ENCODE measurements at places on chromosomes 2 and 18.

DNA sequence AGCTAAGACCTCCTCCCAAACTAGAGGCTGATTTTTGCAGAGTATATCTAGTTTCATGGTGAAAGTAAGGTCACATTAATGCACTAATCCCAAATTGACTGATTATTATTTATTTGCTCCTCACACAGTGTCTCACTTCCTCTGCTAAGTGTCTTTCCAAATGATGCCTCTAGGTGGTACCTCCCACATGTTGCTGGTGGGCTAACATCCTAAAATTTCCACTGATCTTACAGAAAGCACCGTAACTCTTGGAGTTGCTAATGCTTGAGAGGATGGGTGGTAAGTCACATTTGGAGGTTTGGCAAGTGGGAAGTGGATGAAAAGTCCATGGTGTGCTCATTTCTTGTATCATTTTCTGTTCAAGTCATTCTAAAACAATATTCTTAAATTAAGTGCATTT lies 428.7 kb upstream of the GYPC start:
- DNase-seq: no peak

- DNase-seq: peak; percentile 59
Measured at GRCh38 chr2:35080231-35080910, 1275.2 kb upstream of the CRIM1 start.

DNA sequence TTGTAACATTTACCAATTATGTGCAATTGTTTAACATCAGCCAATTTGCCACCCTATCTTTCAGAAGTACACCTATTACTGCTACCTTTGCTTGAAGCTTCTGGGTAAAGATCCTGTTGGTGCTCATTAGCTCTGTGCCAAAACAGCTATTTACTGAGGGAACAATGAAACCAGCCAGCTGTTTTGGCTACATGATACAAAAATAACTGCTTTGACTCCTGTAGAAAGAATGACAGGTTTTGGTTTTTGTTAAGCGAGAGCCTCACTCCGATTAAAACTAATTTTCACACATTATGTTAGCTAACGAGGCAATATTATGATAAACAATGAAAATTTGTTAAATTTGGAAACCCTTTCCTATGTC lies 907.0 kb downstream of the EPHA4 start:
- DNase-seq: no peak

- no peak for DNase-seq
Measured at GRCh38 chr18:26803643-26804042, 61.9 kb downstream of the AQP4 start.

- no peak for DNase-seq
Measured at GRCh38 chr18:61941948-61942471, 49.2 kb upstream of the RNF152 start.

GRCh38 chr2:119198240-119198840 lies 25.3 kb upstream of the STEAP3 start:
- peak; percentile 63 for DNase-seq

DNA sequence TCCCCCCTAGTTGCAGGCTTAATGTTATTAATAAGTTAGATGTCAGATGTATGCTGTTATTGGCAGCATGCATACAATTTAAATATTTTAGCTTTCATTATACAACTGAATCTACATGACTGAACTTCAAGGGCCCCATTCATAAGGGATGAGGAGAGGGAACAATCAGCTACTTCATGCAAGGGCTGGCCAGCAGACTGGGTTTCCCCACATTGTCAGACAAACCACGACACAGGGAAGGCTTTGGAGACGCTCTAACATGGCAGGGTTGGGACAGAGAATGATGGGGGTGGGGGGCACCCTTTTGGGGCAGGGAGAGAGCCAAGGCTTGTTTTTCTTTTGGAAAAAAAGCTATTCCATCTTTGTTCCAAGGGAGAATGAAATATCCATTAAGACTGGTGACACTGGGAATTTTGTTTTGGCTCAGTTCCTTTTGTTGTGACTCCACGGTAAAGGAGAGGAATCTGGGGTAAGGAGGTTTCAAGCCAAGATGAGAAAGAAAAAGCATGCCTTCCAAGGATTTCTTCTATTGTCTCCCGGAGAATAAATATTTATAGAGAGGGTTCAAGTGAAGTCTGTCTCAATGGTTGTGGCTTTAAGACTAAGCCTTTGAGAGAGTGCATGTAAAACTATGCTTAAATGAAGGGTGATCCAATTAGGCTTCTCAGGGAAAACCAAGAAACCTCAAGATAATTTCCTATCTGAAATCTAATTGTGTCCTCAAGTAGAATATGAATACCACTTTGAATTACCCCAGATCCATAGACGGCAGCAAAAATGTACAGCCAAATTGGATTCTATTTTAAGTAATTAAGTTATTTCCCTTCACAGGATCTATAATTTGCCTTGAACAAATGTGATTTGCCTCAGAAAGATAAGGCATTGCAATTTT lies 5.4 kb downstream of the CXCR4 start:
- no peak for DNase-seq

DNA sequence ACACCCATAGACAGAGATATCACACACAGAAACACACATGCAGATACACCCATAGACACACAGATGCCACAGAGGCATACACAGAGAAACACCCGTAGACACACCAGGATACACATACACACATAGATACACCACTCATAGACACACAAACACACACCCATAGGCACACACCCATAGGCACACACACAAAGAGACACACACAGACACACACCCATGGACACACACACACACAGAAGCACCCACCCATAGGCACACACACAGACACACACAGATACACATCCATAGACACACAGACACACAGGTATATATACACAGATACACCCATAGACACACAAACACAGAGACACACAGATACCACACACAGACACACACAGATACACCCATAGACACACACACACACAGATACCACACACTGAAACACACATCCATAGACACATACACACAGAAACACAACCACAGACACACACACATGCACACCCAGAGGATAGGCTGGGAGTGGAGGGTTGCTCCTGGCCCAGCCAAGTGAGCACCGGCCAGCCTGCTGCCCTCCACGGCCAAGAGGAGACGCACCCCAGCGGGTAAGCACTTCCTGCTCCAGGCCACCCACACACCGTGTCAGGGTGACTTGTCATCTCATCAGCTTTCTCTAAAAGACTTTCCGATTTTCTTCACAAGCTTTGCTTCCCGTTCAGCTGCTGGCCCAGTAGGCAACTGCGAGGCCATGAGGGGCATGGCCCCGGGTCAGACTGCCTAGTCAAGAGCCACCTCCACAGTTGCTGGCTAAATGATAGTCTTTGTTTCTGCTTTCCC lies 14.1 kb upstream of the CNNM3 start:
- no peak for DNase-seq

DNA sequence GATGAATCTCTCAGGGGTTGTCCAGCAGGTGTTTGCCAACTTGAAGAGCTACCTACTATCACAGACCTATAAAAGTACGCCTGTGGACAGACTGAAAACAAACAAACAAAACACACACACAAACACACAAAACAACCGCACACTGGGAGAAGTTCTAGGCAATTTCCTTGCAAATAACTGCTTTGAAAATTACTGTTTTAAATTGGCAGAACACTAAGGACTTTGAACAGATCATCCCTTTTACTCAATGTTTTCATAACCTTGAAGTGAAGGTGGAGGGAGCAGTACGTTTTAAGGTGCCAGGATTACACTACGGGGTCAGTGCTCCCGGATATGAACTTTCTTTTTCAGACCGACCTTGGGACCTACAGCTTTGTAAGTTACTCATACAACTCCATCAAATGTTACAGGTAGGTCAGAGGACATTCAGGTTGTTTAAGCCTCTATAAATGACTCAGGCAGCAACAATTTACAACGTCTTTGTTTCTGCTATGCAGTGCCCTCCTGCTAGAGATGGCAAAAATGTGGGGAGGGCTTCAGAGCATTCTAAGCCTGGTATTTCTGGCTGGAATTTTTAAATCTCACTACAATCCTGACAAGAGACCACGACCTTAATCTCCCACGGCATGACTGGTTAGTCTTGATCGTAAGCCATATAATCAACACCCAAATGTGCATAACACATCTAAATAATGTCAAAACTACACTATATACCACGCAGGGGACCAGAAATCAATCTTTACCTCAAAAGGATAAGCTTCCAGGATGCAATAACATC lies 1.4 kb upstream of the SLC20A1 start:
- peak; percentile 26 for DNase-seq

DNA sequence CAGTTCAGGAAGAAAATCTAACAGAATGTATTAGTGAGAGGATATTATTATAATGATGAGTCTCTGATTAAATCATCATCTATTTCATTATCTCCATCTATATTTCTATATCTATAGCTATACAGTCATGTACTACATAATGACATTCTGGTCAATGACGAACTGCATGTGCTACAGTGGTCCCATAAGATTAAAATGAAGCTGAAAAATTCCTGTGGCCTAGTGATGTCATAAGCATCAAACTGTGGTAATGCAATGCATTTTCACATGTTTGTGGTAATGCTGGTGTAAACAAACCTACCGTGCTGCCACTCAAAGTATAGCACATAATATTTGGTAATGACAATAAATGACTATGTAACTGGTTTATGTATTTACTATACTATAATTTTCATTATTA lies 1127.9 kb upstream of the CHAC2 start:
- DNase-seq: peak; percentile 11

- DNase-seq: no peak
Measured at GRCh38 chr2:86211796-86212188, 12.5 kb downstream of the MRPL35 start.

DNA sequence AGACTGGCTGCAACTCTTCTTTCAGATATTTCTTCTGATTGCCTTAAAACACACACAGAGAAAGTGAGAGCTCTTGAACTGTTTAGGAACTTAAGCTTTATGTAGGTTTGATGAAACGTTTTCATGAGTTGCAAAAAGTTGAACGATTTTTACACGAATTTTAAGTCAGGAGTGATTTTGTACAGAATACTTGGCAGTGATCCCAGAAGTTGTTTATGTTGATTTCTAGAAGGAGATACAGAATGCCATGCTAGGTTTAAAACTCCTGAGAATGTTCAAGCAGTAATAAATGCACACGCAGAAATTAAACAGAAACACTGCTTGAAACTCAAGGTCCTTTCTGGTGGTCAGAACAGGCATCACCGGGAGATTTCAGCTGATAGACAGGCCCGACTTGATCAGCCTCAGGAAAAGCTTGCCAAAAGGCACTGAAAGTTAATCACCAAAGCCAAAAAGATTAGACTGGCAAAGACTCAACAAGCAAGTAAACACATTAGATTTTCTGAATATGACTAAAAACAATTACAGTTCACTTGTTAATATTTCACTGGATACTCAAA lies 123.1 kb downstream of the SOCS6 start:
- no peak for DNase-seq

GRCh38 chr18:27143580-27144287 lies 41.4 kb downstream of the CHST9 start:
- no peak for DNase-seq

DNA sequence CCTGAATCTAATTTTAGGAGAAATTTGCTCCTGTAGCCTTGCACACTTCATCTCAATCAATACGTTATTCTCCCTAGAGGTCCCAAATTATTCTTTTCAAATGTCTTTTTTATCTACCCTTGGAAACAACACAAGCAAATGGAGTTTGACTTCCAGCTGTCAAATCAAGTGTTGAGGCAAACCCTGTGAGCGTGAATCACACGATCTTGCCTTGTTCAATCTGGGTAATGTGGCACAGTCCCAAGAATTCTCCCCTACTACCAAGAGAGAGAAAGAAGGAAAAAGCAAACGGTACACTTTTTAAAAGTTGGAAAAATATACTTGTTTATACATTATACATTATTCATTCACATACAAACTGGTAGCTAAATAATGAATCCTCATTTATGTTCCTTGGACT lies 2035.3 kb upstream of the CELF4 start:
- no peak for DNase-seq

DNA sequence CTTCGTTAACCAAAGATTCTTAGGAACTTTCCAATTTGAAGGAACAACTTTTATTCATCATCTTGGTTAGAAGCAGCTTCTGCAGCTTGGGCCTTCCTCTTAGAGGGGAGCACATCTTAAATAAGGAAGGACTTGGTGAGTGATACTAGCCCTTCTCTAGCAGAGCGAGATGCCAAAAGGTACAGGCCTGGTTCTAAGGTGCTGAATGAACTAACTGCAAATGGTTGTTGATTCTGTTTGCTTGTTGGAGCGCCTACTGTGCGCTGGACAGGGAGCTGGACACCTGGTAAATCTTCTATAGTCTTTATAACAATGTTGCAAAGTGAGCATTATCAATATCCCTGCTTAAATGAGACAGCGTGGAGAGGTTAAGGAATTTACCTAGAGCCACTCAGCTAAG lies 127.1 kb downstream of the MYCN start:
- no peak for DNase-seq

GRCh38 chr18:77894060-77894459 lies 644.4 kb downstream of the GALR1 start:
- no peak for DNase-seq

DNA sequence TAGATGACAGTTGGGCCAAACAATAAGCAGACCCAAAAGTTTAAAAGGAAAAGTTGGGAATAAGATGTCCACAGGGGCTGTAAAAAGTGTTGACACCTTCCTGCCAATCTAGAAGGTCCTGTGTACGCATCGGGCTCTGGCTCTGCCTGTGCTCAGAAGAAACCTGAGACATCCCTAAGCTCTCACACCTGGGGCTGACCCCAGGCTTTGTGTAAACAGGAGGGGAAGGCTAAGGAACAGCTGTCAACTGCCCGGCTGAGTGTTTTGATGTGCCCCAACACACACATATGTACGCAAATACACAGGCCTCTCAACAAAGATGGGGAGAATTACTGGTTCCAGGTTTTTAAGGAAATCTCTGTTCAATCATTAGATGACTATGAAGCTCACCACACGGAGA lies 59.5 kb downstream of the TMEM131 start:
- no peak for DNase-seq
